ENCODE measurements at places on chromosomes 2 and 18. TPM values are rescaled to one million over a fixed set of nuclear protein-coding genes. Genes with fewer than 3 reads are reported as not detected.

The HAUS1 gene
- total RNA-seq = 37.9 TPM

The LRRC30 gene
- not detected for total RNA-seq

The KLHL14 gene
- total RNA-seq = 33.8 TPM

The SCN3A gene
- 313 TPM for total RNA-seq

The ASB18 gene
- not detected for total RNA-seq

The RAPH1 gene
- total RNA-seq = 67.0 TPM

The RUFY4 gene
- not detected for total RNA-seq

Data from parietal lobe (tissue), 2 donors.